ENCODE measurements at places on chromosomes 2 and 18.

- no peak for DNase-seq
Measured at GRCh38 chr2:12227941-12228608, 481.6 kb downstream of the LPIN1 start.

DNA sequence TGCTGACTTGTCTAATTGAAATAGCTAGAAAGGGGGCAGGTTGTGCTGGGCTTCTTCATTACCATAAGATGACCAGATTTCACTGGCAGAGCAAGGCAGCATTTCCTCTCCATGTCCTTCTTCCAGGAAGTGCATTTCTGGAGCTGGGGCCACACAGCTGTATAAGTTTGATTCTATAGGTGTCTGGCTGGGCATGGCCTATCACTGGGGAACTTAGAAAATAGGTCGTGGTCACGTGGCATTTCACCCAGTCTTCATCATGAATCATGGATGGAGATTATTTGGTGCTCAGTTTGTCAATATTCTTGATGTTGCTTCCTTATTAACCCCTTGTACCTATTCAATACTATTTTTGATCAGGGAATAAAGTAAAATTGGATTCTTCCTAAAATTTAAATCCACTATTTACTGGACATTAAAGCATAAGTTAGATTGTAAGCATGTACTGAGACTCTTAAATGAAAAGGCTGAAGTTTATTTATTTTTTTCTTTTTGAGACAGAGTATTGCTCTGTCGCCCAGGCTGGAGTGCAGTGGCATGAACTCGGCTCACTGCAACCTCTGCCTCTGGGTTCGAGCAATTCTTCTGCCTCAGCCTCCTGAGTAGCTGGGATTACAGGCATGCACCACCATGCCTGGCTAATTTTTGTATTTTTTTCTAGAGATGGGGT, 49.5 kb upstream of the TMEM87B start:
- DNase-seq, result no peak

GRCh38 chr2:70133491-70134322, 46.4 kb downstream of the PCBP1 start:
- DNase-seq, result no peak

- DNase-seq, result no peak
Measured at GRCh38 chr2:206176121-206176520, 16.4 kb downstream of the EEF1B2 start.

DNA sequence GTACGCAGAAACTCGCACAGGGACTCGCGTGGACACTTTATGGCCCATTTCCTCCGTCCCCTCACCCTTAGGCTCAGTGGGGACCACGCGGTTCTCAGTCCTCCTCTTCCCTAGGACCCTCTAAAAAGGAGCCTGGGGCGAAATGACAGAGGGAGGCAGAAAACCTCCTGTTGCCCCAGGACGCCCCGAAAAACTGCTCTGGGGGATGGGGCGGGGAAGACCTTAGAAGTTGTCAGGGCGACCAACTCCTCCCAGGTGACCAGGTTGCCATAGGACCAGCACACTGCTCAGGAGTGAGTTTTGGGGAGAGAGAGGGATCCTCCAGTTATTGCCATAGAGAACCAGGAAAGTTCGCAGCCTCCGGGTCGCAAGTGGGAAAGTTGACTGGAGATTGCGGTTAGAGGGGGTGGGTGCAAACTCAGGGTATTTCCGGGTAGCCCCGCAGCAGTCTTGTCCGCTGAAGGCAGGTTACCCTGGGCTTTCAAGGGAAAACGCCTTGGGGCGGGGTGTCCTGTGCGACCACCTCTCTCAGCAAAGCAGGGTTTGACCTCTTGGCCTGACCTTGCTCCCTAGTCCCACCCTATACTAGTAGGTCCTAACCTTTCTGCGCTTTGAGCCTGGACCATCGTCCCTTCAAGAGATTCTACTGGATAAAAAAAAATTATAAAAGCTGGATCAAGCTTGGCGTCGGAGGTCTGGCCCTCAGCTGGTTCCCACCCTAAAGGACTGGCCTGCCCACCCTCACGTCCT, 7.8 kb upstream of the PAX3 start:
- DNase-seq, result no peak

GRCh38 chr2:206054952-206055351, 31.0 kb downstream of the INO80D start:
- DNase-seq, result no peak

DNA sequence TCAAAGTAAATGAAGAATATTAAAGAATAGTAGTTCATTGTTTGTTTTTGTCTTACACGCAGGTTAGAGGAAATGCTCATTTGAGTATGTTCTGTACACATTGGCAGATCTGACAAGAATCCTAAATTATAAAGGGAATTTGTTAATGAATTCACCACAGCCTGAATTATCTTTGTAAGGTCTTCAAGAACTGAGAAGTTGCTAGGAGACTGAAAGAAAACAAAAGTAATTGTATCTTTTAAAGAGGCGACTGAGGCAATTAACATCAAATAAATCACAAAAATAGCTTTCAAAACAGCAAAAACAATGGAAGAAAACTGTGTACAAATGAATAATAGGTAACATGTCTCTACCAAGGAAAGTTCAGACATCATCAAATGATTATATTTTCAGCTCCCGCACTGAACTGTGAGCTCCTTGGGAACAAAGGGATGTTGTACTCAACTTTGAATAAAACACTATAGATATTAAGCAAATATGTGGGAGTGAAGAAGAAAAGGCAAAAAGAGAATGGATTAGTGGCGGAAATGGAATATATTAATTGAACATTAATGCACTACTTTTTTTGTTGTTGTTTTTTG, 51.7 kb upstream of the ATIC start:
- no peak for DNase-seq

- DNase-seq, result no peak
Measured at GRCh38 chr2:96928277-96928781, 58.1 kb downstream of the FAM178B start.

- no peak for DNase-seq
Measured at GRCh38 chr2:217822296-217823252, 180.2 kb downstream of the TNS1 start.

GRCh38 chr2:105752691-105753358, 8.1 kb downstream of the NCK2 start:
- DNase-seq, result no peak

DNA sequence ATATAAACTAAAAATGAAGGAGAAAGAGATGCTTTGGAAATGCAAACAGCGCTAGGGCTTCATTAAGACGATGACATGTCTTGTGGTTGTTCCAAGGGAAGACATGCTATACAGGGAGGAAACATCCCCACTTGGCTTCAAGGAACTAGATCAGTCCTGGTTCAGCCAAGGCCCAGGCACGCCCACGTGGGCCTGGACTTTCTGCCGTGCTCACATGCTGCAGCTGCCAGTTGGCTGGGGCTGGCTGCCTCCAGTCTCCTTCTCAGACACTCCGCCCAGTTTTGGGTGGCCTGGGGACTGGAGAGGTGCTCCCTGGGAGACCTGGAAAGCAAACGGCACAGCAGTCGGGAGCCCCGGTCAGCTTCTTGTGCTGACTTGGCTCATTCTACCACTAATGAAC, 109.6 kb downstream of the GLI2 start:
- no peak for DNase-seq

DNA sequence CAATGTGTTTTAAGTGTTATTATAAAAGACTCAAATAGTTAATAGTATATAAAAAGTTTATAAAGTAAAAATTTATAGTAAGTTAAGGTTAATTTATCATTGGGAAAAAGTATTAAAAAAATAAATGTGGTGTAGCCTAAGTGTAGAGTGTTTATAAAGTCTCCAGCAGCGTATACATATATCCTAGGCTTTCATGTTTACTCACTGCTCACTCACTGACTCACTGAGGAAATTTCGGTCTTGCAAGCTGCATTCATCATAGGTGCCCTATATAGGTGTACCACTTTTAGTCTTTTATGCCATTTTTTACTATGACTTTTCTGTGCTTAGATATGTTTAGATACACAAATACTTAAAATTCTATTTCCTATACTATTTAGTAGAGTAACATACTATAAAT, 866.0 kb downstream of the CBLN2 start:
- DNase-seq, result no peak

DNA sequence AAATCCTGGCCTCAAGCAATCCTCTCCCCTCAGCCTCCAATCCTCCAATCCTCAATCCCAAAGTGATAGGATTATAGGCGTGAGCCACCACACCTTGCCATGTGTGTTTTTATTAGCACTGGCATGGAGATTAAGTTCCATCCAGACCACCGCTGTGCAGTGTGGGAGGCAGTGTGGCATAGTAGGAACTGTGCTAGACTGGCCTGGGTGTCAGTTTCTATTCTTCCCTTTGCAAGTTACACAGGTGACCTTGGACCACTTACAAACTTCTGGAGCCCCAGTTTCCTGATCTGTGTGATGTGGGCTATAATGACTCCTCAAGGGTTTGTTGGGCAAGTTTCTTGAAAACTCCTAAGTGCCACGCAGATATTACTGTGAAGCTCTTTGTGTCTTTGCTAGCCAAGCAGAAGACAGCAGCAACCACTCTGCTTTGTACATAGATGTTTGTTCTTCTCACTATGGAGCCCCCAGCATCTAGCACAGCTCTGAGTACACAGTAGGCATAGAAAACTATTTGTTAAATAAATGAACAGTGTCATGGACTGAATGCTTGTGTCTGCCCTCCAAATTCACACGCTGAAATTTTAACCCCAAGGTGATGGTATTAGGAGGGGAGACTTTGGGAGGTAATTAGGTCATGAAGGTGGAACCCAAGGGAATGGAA, 93.0 kb downstream of the LBH start:
- no peak for DNase-seq

GRCh38 chr2:173299764-173300163, 54.9 kb upstream of the CDCA7 start:
- no peak for DNase-seq

GRCh38 chr18:29188760-29189159, 1011.8 kb upstream of the CDH2 start:
- no peak for DNase-seq

- no peak for DNase-seq
Measured at GRCh38 chr2:230874876-230875275, 10.1 kb downstream of the ITM2C start.

DNA sequence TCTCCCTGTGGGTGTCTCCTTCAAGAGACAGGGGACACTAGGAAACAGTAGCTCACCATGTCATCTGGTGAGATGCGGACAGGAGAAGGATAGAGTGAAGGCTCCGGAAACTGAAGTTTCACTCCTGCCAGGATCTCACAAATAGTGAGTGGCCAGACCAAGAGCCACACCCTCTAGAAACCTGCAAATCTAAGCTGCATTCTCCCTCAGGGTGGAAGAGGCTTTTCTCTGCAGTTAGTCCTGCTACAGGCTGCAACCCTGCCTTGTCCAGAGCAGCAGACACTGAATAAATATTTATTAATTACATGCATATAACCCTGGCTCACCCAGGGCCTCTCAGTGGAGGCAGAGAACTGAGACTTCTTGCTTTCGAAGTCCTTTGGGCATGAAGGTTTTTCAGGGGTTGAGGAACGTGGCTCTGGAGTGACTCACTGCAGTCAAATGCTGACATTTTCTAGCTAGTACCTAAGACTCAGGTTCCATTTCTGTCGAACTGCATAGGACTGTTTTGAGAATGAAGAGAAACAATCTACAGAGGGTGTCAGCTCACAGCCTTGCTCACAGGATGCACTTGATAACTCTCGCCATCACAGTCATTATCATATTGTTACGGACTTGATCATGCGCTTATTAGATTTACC, 87.3 kb downstream of the ACTR2 start:
- DNase-seq, result no peak

- DNase-seq, result no peak
Measured at GRCh38 chr18:79519751-79520477, 124.2 kb downstream of the NFATC1 start.

DNA sequence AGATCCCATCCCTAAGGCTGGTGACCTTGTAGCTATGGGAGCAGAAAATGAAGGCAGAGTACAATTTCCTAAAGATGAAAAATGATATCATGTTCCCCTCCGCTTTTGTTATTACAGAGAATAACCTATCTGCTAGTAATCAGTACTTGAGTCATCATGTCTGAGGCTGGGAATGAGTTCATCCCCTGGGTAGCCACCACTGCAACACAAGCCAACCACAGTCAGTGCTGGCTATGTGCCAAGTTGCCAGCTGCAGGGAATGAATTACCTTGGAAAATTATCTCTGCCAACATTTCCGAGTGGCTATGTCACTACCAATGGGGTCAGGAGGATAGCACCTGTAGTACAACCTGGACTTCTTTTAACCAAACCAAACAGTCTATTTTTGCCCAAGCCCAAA, 1094.7 kb upstream of the DDX18 start:
- no peak for DNase-seq

GRCh38 chr18:79108549-79109215, 39.5 kb downstream of the ATP9B start:
- no peak for DNase-seq

DNA sequence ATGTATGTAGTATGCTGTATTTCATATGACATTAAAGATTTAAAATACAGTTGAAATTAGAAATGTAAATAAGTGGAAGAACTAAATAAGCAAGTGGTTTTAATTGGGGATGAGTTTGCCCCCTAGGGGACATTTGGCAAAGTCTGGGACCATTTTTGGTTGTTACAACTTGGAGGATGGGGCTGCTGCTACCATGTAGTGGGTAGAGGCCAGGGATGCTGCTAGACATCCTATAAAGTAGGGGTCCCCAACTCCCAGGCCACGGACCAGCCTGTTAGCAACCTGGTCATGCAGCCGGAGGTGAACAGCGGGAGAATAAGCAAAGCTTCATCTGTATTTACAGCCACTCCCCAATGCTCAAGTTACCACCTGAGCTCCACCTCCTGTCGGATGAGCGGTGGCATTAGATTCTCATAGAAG, 27.9 kb upstream of the ASNSD1 start:
- no peak for DNase-seq

DNA sequence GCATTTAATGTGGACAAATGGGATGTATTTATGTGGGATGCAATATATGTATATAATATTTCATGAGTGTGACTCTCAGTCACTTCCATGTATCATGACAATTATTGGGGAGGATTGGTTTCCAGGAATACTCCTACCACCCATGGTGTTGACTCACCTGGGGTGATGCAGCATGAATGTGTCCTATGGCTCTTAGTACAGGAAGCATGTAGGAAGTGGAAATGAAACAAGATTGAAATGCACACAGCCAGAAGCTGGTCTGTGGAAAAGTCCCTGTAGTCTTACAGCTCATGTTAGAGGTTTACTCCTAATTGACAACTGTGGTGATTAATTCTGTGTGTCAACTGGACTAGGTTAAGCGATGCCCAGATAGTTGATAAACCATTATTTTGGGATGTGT, 89.3 kb upstream of the HAAO start:
- DNase-seq, result no peak

DNA sequence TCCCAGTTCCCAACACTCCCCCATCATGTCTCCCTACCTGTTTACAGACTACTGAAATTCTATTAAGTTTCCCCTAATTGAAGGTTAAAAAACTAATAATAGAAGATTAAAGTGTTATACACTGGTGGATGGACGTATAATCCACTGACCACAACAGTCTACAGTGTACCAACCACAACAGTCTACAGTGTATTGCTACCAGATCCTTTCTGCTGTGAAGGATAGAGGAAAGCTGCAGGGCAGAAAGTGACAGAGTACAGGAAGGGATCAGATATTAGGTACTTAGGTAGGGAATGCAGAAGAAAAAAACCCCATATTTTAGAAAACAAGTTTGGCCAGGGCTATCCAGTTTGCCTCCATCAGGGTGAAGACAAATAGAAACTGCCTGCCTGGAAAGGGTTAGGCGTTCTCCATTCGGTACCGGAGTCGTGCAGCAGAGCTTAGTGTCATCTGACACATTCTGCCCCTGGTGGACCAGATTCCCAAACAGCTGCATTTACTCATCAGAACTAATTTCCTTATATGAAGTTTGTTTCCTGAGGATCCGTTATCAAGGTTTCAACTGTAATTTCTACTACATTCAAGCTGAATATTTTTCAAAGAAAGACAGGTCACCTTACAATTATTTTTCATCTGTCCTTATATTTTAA, 49.9 kb downstream of the KLF7 start:
- no peak for DNase-seq
